ENCODE measurements at places on chromosomes 3 and 15.

DNA sequence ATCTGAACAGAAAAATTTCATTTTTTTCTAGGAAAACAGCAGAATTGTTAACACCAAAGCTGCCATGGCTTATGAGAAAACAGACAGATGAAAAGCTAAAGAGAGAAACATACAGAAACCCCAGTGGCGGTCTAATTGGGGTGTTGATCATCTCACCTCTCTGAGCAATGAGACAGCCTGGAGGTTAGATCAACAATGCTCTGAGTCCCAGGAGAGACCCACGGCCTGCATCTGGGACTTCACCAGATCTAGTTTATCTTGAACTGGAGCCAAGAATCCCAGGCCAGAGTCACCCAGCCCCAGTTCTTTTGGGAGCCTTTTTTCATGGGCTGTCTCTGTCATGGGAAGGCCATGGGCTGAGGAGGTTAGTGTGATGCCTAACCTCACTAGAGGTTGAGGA lies 3.5 kb upstream of the GALNT15 start:
- DNase-seq: no peak

DNA sequence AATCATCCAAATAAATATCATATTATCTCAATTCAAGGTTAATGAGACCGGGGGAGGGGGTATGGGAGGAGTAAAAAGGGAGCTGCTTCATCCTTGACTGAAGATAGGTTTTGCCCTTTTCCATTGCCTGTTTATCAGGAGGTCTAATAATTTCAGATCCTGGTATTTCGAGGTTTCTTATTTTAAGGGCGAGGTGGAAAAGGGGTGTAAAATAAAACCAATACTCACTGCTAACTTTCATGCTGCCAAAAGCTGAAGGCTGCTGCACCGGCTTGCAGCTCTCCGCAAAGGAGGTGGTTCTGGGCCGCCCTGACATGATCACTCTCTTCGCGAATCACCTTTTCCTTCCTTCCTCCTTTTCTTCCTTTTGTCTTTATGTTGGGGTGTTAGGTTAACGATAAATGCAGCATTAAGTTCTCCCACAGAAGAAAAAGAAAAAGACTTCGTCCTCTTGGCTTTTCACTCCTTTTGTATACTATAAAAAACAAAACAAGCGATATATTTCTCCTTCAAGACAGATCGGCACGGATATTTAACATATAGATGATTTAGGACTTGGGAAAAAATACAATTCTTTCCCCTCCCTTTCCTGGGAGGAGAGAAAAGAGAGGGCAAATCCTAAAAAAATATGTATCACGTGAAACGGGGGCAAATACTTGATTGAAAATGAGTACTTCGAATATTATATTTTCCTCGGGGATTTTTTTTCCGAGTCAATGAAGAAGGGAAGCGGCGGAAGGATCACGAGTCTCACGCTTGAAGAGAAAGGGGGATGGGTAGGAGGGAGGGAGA lies 932 bp downstream of the GSK3B start:
- DNase-seq: peak; percentile 28

DNA sequence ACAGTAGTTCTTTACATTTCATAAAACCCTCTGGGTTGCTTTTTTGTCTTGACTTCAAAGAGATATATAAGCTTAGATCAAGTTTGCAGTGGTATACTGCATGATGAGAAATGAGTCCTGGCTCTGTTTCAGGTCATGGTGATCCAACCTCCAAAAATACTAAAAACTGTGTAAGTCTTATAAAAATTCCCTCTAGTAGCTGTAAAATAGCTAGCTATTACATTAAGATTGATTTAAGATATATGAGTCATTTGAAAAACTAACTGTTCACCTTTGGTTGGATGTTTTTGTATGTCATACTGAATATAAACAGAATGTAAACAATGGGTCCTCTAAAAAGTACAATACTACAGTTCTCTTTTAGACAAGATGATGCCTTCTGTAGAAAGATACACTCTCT lies 879.2 kb downstream of the ROBO1 start:
- DNase-seq: no peak

GRCh38 chr3:48407542-48408099 lies 22.3 kb downstream of the PLXNB1 start:
- DNase-seq: no peak

- no peak for DNase-seq
Observed at GRCh38 chr3:105809208-105809888, 59.5 kb downstream of the CBLB start.

DNA sequence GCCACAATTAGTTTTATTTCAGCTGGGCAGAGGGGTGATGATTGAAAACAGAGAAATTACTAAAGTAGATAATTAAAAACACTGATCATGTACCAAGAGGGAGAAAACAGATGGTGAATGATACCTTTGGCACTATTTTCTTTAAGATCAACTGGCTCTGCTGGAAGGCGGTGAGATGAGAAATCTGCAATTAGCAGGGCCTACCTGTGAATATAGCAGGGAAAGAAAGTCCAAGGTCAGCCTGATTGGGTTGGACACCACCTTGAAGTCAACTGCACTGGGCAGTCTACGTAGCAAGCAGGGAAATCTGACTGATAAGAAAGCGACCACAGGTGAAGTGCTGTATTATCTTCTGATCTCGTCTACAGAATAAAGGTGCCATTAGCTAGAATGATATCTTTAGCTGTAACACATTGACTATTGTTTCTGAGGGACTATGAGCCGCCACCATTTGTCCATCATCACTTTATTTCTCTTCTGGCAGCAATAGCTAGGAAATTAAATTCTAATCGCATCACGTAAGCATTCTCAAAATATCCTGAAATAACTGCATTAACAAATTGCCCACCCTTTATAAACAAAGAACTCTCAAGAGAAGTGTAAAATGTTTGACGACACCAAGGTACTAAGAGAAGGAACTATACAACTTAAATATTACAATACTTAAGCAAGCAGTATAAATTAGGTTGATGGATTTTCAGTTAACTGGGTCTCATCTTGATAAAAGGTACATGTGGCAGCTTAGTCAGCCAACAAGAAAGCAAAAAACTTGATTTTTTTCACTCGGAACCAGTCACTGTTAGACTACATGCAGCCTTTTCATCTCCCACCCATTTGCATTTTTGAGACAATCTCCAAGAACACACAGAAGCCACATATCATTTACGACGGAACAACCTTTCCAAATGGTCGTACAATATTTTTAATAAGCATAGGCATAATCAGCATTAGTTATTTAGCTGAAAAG lies 1.3 kb downstream of the NEDD4 start:
- no peak for DNase-seq

- no peak for DNase-seq
Observed at GRCh38 chr3:178517665-178518334, 18.4 kb upstream of the KCNMB2 start.

DNA sequence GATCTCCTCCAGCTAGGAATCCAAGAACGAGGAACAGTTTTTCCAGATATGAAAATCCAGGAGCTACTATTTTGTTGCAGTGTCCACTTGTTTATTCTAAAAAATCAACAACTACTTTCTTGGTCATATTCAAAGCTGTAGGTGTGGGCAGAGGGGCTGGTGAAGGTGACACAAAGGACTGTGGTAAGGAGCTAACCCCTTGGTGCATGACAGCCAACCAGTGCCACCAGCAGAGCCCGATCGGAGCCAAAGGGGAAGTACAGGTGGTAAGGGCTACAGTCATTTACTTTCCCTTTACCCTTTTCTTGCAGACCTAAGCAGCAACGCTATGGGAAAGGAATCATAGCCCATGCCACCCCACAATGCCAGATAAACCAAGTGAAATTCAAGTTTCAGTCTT lies 30.7 kb downstream of the PLA1A start:
- DNase-seq: peak; percentile 40

GRCh38 chr3:175007306-175007705 lies 148.2 kb downstream of the NAALADL2 start:
- no peak for DNase-seq

GRCh38 chr3:128486205-128486628 lies 6.8 kb downstream of the GATA2 start:
- no peak for DNase-seq

DNA sequence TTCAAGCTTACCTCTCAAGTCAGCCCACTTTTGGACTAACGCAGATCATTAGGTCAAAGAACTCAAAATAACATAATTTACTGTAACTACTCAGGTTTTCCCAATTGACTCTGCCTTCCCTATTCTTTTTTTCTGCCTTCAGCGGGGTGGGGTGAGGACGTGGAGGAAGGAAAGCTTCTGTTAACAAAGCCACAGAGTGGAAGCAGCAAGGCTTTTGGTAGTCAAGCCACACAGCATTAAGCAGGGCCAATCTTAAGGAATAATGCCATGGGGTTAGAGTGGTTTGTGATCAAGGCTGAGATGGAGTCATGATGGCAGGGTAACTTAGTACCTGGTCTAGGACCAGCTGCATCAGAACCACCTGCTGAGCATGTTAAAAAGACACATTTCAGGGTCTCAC lies 277.5 kb downstream of the TIGIT start:
- no peak for DNase-seq

DNA sequence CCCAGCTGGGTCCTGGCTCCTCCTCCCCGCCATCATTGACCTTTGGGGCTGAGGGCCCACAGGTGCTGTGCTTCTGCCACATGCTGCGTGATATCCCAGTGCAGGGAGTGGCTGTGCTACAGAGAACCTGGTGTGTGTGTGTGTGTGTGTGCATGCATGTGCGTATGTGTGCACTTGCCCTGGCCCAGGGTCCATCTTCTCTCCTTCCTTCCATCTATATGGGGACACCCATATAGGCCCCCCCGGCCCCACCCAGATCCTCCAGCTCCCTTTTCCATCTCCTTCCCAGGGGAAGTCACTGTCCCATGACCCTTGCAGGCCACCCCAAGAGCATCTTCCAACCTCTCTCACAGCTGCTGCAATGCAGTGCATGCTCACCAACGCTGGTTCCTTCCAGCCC lies 12.6 kb downstream of the RASGRF1 start:
- DNase-seq: no peak

- no peak for DNase-seq
Observed at GRCh38 chr3:46184469-46184868, 23.6 kb downstream of the CCR1 start.

DNA sequence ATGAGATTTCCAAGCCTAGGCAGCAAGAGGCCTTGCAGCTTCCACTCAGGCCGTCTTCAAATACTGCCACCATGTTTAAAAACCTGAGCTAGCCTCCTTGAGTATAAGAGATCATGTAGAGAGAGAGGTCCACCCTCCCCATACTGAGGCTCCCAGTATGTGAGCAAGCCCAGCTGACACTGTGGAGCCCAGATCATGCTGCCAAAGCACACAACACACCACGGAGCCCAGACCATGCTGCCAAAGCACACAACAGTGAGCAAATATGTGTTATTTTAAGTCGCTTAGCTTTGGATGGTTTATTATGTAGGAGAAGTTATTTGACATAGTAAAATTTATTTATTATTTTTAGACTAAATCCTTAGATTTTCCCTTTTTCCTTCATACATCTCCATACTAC lies 333.7 kb downstream of the CTNNB1 start:
- DNase-seq: no peak

DNA sequence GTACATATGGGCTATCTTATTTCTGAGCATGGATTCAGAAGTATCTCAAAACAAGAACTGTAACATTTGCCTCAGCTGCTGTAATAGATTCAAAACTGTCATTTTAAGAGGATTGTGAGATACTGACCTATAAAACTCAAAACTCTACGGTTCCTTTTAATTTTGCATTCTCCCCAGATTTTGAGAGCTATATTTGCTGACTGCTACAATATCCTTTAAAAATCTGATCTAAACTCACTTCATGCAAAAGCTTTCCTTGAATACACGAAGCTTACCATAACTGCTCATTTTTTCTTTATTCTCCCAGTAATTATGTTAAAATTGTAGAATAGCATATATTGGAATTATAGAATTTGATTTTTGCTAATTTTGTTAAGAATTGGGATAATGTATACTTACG lies 158.7 kb upstream of the ROBO1 start:
- no peak for DNase-seq

GRCh38 chr3:156681002-156681401 lies 6.6 kb downstream of the TIPARP start:
- DNase-seq: no peak

- no peak for DNase-seq
Observed at GRCh38 chr3:129025108-129025507, 24.0 kb downstream of the EFCC1 start.

- DNase-seq: no peak
Observed at GRCh38 chr3:173622166-173622565, 224.6 kb downstream of the NLGN1 start.

- DNase-seq: no peak
Observed at GRCh38 chr15:84835661-84836337, 18.6 kb downstream of the ALPK3 start.

DNA sequence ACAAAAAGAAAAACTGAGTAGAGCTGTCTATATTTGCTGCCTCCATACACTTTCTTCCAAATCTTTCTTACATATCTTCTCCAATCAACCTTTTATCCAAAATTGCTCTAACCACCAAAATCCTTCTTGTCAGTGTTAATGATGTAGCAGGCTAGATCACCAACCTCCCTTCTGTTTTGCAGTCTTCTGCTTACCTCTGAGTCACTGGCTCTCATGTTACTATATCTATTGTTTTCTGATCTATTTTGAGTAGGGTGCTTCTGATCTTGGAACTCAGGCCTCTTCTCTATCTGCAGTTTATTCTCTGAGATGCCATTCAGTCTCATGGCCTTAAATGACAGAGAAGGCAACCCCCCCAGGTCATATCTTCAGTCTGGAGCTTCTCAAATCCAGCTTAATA lies 26.3 kb upstream of the AADAC start:
- no peak for DNase-seq

DNA sequence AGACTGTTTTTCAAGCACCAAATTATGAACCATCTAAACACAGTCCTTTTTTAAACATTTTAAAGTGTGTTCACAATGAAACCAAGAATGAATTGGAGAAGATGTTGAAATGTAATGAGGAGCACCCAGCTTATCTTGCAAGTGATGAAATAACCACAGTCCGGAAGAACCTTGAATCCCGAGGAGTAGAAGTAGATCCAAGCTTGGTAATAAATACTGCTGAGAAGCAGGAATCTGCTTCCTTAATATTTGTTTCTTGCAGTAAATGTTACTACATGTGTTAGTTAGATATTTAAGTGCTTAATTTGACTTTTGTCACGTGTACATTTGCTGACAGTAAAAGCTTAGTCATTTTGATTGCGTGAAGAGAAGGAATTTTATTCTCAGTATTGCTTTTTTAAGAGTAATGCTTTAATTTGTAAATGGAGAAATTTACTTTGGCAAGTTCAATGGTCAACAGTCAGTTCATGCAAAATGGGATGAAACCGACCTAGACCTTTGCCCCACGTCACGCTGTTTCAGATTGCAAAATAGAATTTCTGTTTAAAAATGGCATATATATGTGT lies 69.8 kb downstream of the OPA1 start:
- DNase-seq: no peak

DNA sequence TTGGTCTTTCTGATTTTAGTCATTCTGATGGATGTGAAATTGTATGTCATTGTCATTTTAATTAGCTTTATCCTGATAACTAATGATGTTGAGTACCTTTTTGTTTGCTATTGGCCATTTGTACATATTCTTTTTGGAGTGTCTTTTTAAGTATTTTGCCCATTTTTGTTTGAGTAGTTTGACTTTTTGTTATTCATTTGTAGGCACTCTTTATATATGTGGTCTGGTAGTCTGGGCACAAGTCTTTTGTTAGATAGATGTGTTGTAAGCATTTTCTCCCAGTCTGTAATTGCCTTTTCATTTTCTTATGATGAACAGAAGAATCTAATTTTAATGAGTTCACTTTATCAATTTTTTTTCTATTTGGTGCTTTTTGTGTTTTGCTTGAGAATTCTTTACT lies 14.6 kb downstream of the GPR160 start:
- DNase-seq: no peak
